ENCODE measurements at places on chromosomes 16 and 17.

DNA sequence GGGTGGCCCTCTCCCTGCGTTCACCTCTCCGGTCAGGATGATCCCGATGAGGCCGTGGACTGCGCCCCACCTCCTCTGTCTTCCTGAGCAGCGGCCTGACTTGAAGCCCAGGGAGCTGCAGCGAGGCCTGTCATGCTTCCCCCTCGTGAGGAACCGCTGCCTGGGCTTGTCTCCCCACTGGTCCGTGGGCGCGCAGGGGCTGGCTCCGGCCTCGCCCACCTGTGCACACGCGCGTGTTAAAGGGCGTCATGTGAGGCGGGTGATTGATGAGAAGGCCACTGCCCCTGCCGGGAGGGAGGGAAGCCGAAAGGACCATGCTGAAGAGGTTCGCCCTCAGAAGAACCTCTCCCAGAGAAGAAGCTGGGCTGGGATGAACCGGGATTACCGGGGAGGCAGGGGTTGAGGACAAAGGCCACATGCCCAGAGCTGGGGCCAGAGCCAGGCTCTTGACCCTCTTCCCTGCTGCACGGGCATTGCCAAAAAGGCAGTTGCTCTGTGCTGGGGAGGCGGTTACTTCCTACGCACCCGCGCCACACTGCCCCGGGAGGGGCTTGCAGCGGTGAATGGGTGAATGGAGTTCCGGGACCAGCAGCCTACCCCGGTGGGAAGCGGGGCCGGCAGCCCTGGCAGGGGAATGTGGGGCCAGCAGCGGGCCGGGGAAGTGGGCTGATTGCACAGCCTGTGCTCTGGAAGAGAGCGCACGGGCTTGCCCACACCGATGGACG is 85.9 kb upstream of the GSE1 start:
- no peak for DNase-seq

GRCh38 chr17:40625311-40625710 is 22.3 kb downstream of the SMARCE1 start:
- no peak for DNase-seq

DNA sequence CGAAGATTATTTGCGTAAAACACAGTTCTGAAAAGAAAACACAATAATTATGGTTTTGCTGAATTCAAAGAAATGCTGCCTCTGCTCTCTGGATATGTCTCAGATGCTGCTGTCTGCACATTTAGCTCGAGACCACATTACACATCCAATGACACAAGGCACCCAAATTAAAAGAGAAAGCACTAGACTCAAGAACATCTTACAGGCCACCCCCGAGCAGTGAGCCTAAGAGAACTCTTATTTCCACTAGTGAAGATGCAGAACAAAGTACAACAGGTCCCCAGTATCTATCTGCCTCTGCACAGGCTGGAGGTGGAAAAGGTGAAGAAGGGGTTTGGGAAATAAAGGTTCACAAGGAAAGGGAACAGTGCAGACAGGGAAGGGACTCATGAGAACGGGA is 33.5 kb downstream of the GRB2 start:
- no peak for DNase-seq

GRCh38 chr17:323721-324571 is 28.7 kb downstream of the RPH3AL start:
- no peak for DNase-seq
